ENCODE measurements at places on chromosomes 7 and 10.

GRCh38 chr7:116952635-116953371, 498 bp upstream of the ST7 start:
- DNase-seq: no peak

GRCh38 chr10:22874189-22874854, 53.5 kb upstream of the ARMC3 start:
- DNase-seq: no peak

- no peak for DNase-seq
These were observed 650.5 kb downstream of the SORCS3 start for GRCh38 chr10:105291571-105291970.

DNA sequence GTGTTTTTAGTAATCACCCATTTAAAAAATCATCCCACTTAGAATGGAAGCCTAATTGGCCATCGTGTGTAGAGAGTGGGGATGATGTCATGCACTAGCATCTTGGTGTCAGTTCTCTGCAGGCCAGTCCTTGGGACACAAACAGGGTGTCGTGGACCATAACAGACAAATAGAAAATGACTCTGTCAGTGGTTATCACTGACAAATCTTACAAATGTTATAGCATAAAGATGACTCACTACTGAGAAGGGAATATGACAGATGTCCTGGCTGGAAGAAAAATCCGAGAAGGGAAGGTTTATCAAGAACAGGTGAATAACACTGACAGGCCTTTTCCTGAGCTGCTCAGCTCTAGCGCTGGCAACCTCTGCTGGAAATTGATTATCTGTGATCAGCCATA, 10.6 kb downstream of the CABCOCO1 start:
- no peak for DNase-seq
